ENCODE measurements at places on chromosomes 16 and 17.

GRCh38 chr17:13593021-13593751 lies 8.5 kb downstream of the HS3ST3A1 start:
- DNase-seq: no peak

DNA sequence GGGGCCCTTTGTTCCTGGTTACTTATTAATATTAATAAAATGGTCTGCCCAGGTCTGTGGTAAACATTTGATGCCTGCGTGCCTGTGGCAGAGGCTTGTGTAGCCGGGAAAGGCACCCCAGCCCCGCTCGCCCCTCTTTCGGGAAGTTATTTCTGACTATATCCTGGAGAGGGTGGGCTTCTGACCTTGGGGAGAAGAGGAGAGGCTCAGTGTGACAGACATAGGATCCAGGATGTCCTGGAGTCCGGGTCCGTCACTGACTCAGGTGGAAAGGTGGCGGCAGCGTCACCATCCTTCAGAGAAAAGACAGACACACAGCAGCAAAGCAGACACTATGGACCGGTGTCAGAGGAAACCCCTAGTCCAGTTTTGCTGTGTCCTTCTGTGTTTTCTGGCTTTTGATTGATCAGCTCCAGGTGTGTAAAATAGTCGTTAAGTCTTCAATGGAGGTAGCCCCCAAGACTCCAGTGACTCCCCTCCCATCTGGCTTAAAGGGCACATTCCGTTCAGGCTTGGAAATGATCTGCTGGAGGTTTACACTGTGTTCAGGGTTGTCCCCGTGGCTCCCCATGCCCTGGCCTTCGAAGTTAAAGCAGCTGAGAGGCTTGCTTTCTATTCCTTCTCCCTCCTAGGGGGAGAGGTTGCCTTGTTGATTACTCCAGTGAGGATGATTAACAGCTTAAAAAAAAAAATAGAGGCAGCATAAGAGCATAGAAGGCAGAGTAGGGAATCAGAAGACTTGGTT lies 81.6 kb downstream of the CCDC182 start:
- DNase-seq: no peak

GRCh38 chr17:6657633-6658287 lies 6.2 kb downstream of the C17orf100 start:
- peak; percentile 59 for DNase-seq

- peak; percentile 84 for DNase-seq
Observed at GRCh38 chr17:43169561-43170139, 1.4 kb upstream of the NBR1 start.

DNA sequence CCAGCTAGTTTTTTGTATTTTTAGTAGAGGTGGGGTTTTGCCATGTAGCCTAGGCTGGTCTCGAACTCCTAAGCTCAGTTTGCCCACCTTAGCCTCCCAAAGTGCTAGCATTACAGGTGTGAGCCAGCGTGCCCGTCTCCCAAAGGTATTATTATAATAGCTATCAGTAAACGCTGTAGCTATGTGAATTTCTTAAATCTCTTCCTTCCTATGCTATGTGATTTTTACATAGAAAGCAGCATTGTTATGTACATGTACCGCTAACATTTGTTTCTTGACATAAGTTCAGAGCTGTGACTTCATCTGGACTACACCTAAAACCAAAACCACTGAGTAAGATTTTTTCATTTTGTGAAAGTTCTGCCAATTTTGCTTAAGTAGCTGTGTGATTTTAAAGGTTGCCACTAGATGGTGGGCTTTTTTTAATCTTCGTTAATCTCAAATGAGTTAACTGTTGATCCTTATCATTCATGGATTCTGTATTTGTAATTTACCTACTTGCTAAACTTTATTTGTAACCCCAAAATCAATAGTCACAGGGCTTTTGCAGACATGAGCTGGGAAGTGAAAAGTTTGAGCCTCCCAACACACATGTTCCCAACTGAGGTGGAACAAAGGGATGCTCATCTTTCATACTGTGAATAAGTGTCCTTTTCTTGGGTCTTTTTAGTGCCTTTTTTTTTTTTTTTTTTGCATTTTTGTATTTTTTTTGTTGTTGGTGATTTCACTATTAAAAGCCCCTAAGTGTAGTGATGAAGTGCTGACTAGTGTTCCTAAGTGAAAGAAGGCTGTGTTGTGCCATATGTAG lies 21.9 kb downstream of the PRKAR1A start:
- peak; percentile 68 for DNase-seq

GRCh38 chr17:5943232-5943631 lies 126.9 kb upstream of the WSCD1 start:
- no peak for DNase-seq

- no peak for DNase-seq
Observed at GRCh38 chr17:73838815-73839214, 194.6 kb upstream of the SDK2 start.

DNA sequence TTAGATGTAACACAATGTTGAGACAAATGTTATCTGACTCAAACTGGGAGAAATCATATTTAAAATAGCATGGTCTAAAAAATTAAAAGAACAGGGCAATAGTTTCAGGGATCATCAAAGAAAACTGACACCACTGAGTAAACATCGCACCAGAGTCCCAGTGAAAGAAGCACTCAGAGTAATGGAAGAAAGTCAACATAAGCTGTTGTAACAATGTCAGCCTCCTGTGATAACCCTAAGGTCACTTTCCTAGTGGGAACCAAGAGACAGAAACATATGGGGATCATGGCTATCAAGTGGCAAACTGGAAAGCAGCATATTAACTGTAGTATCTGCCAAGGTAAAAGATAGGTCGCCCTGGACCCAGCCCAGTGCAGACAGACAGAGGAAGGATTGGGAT lies 160.8 kb downstream of the CA10 start:
- DNase-seq: no peak

GRCh38 chr16:79293836-79294460 lies 306.6 kb downstream of the MAF start:
- DNase-seq: no peak

DNA sequence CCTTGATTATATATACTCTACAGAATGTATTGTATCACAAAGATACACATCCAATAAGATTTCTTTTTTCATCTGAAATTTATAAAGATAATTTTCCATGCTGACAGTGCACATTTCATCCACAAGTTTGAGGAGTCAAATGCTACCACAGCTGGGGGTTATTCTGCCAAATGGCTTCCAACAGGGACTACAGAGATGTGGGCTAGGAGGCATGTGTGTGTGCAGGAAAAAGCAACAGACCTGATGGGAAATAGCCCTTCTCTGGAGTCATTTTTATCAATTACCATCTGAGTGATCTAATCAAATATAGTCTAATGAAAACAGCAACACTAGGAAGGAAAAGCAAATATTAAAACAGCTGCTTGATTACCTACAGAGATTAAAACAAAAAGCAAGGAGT lies 290.5 kb downstream of the CEP112 start:
- no peak for DNase-seq

- DNase-seq: no peak
Observed at GRCh38 chr17:42853968-42854790, 3.2 kb downstream of the AOC3 start.

- no peak for DNase-seq
Observed at GRCh38 chr17:47708312-47708863, 14.4 kb downstream of the TBKBP1 start.

DNA sequence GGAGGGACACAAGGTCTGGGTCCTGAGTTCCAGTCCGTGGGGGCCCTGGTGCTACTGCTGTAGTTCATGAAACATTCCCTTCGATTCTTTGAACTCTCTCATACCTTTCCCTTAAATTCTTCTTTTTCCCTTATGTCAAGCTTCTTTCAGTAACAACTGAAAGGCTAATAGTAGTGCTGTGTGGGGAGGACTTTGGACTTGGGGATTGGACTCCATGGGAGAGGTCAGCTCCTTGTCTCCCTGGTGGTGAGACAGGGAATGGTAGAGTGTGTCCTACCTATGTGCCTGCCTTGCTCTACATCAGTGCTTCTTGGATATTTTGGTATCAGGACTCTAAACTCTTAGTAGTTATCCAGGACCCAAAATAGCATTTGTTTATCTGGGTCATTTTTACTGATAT lies 628.1 kb downstream of the WWOX start:
- DNase-seq: no peak

DNA sequence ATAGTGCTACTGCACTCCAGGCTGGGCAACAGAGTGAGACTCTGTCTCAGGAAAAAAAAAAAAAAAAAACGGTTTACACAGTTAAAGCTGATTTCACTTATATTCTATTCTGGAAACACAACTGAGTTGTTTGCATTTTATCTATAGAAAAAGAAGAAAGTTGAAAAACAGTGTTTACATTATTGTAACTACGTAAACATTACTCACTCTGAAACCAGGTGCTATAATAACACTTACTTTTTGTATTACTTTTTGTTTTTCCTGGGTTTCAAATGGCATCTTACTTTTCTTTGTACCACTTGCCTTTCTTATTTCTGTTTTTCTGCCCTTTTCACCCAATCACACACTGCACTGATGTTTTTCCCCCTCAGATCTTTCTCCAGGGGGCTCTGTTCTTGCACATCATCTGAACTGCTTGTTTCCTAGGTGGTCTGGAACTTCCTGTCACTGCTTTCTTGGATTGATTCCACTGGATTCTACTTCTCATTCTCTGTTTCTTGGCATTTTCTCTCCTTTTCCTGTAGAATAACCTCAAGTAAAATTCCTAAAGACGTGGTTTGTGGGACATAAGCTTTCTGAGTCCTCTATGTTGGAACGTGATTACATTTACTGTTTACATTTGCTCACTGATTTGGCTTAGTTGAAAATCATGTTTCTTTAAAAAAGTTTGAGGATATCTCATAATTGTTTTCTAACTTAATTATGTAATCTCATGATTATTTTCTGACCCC lies 142.1 kb downstream of the HS3ST3B1 start:
- DNase-seq: no peak

DNA sequence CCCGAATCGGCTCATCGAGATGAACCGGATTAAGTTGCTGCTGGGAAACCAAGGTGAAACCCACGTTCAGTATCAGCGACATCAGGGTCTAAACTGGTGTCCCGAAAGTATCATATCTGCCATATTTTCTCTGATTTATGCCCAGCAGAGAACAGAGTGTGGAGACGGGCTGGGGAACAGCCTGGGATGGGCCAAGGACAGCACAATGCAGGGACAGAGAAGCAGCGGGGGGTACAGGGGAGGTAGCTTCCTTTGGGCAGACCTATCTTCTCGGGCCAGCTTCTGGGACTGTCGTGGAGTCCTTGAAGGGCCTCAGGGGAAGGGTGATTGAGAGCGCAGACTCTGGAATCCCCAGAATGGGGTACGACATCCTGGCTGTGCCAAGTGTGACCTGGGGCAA lies 17.5 kb upstream of the MLKL start:
- no peak for DNase-seq

DNA sequence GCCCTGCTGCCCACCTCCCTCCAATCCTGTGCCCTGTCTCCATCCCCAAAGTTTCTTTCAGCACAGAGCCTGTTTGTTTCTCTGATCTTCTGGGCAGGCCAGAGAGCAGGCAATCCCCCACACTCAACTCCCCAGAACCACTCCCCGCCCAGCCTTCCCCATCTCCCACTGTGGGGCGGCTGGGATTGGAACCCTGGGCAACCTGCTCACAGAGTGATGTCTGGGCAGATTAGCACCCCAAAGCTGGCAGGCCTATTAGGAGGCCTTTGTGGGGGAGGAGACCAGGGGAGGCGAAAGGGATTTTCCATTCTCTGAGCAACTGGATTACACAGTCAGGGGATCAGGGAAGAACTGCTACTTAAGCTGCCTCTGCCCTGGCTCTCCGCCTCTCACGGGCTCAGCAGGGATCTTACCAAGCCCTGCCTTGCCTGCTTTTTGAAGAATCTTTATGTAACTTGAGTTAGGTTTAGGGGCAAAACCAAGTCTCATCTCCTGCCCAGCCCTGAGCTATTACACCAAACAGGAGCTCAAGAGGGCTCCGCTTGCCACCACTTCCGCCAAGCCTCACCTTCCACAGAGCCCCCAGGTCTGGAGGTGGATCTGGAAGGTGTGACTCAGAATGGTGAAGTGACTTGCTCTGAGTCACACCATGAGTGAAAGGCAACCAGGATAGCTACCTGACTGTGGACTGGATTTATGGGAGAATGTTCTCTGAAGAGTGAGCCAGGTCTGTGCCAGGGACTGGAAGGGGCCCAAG lies 16.0 kb upstream of the LHX1 start:
- no peak for DNase-seq

GRCh38 chr17:17870247-17870646 lies 33.5 kb upstream of the SREBF1 start:
- DNase-seq: peak; percentile 63

DNA sequence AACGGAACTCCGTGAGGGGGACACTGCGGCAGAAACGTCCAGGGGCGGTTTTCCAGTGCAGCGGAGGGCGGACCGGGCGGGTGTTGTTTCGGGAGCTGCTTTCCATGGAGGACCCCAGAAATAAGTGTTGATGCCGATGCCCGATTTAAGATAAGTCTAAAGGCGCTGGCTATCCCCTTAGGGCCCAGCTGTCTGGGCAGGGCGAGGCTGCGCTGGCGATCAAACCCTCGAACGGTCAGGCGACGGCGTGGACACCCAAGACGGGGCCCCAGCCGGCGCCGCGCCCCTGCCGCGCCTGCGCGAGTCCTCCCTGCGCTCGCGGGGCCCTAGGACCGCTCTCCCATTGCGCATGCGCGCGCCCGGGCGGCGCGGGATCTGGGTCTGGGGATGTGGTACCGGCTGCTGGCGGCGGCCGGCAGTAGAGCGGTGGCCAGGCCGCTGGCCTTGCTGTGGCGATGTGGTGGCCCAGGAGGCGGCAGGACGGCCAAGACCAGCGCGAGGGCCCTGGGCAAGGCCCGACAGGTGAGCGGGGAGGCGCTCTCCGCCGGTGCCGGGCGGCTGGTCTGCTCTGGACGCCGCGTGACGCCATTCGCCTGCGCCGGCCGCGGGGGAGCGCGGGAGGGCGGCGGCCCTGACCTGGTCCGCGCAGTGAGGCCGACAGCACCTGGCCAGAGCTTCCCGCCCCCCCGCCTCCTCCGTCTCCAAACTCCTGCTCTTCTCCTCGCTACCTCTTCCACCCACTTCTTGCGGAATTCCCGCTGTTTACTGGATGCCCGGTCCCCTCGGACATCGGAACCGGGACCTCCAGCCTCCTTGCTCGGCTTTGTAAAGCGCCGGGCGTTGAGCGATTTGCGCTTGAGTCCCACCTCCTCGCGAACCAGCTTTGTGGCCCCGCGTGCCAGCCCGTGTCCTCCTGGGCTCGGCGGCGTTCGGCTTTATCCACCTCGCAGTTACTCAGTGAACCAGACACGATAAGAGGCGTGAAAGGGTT lies 24.0 kb downstream of the DEF8 start:
- DNase-seq: peak; percentile 97

DNA sequence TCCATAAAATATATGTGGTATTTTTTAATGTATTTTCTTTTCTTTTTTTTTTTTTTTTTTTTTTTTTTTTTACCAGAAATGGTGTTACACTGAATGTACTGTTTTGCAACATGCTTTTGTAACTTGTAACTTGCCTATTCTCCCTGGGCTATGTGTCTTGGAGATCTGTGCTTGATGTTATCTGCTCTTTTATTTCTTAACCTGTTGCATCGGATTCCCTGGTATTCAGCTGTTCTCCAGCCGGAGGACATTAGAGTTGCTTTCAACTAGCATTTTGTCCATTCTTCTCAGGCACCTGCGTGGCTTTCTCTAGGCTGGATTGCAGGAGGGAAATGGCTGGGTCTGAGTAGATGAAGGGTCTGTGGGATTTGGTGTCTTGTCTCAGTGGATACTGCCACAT lies 47.4 kb downstream of the KATNIP start:
- no peak for DNase-seq

GRCh38 chr17:9146064-9146463 lies 124.8 kb downstream of the NTN1 start:
- DNase-seq: no peak
